ENCODE measurements at places on chromosomes 1 and 21.

DNA sequence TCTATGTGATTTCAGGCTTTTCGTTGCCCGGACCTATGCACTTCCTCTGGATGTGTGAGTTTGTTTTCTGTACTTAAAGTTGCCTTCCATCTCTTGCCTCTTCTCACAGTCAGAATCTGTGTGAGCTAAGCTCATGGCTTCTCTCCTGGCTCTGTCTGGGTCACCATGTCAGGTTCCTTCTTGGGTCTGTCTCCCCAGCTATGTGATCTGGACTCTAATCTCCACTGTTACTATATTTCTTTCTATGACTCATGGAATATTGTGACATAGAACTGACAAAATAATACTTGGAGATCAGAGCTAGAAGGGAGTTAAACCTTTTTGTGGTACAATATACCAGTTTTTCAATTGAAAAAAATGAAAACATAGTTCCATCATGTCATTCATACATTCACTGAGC lies 172.7 kb upstream of the FGGY start:
- no peak for DNase-seq

GRCh38 chr1:107264007-107264406 lies 123.2 kb downstream of the NTNG1 start:
- no peak for DNase-seq

DNA sequence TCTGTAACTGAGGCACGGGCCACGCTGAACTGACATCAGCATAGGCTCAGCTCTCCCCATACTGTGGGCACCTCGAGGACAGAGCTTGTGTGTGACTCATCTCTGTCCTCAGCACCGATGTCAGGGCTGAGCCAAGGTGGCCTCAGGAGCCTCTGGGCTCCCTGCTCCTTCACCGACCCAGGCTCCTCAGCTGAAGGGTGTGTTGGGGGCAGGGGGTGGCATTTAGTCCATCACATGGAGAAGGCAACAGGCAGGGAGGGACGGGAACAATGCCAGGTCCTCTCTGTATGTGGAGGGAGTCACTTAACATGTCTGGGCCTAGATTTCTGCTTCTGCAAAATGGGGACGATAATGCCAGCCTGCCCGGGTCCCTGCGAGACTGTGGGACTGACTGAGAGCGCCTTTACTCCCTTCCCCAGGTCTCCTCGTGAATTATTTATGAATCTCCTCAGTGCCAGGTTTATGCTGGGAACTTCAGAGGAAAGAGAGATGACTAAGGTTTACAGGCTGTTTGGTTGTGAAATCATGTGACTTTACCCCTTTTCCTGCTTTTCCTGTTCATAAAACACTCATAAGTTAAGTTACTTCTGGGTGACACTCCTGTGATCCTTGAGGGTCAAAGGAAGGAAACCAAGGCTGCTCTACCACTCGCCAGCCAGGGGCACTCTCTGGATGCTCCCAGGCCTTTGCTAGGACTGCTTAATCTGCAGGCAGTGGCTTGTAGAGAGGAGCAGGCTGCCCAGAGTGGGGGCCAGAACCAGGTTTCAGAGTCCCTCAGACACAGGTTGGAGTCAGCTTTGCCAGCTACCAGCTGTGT lies 16.2 kb downstream of the TTC39A start:
- no peak for DNase-seq

DNA sequence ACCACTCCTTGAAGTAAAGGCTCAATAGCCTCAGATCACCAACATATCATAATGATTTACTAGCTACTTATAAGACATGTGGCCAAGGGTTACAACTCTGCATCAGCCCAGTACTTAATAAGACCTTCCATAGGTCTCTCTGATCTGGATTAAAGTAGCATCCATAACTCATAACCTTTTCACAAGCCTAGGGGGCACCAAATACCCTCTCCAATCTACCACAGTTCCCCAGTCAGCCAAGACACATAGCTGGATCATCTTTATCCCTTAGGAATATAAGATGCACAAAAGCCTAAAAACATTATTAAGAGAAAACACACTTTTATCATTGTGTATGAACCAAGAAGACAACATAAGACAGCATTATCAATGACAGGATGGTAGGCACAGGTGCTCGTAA lies 22.1 kb downstream of the SSX2IP start:
- DNase-seq, result no peak

- DNase-seq, result no peak
These were observed 208.9 kb downstream of the PBX1 start for GRCh38 chr1:164767752-164768402.

DNA sequence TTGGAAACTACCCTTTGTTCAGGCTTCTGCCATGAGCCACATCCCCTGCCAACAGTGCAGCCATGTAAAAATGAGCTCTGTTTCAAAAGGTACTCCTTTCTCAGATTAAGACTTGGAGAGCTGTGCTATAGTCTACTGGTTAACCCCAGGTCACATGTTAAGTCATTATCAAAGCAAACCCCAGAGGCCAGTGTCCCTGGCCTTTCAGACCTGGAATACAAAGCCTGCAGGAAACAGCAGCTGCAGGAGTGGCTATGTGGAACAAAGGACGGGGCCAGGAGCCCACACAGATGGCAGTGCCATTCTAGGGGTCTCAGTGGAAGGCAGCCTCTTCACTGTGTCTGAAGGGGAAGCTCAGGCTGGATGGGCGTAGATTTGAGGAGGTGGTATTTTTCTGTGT lies 6.7 kb downstream of the ZNF496 start:
- no peak for DNase-seq

DNA sequence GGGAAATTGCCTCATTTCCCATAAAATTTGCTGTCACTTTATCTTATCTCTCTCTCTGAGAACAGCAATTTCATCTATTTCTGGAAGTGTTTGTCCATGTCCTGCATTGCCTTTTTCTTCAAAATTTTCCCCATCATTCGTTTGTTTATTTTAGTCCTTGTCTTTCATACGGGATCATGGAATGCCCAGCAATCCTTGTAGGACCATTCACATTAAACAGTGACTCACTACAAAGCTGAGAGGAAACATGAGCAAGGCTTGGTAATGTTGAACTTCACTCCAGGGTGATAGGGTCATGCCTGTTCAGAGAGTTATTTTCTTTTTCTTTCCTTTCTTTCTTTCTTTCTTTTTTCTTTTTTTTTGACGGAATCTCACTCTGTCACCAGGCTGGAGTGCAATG lies 32.2 kb upstream of the HNRNPU start:
- no peak for DNase-seq

GRCh38 chr1:18939398-18940302 lies 16.8 kb downstream of the IFFO2 start:
- DNase-seq, result no peak

DNA sequence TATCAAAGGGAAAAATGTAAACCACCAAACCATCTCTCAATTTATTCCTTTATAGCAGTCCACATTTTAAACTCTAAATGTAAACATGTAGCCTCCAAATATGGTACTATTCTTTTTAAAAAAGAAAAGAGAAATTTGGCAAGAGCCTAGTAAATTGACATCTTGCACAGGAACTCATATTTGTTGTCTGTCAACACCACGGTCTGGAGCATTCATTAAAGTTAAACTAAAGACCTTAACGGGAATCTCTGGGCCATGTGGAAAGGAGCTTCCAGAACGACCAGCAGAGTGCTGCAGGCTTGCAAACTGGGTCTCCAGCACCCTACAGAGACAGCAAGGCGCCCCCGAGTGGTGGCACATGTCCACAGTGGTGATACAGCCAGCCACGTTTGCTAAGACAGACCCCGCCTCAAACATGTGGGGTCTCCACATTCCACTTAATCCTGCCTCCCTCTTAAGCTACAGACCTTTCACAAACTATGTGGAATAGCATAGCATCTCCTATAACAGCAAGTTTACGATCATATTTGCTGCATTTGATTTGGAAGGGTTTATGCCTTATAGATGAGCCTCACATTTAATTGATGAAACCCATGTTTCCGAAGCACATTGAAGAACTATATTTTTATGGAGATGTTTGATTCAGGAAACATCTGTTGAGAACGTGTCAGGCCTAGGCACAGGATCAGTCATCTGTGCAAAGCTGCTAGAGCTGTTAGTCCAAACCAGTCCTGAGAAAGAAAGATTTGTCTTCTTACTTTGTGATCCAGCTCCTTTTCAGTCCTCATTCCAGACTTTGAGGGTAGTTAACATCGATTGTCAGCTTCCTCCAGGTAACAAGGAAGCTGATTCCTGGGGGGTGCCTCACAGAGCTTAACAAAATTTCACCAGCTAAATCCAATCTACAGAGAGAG lies 96.4 kb upstream of the BACE2 start:
- no peak for DNase-seq

DNA sequence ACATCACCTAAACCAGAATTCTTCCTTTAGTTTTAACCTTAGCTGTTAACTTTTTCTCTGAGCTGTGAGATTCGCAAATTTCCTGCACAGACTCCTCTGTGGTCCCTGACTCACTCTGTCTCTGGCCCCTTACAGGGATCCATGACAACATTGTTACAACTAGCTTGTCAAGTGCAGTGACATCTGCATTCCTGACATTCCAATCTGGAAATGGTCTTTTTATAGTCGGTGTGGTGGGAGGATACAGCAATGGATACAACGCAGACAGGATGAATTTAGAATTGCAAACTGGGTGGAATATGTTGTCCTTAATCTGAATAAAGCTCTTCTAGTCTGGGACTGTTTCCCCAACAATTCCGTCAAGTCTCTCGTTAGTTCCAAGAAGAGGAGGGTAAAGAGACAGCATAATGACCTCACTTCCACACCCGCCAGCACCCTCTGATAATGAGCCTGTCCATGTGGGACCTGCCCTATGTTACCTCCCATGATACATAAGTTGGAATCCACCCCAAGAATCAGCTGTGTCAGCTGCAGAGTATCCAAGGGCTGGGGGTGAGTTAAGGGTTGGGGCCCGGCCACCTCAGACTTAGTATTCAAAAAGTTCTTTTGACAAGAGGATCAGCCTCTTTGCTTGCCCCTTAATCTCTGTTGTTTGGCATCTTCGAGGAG lies 49.4 kb downstream of the ILDR2 start:
- DNase-seq, result no peak

- DNase-seq, result no peak
These were observed 418.8 kb downstream of the DISC1 start for GRCh38 chr1:232045139-232045994.

- DNase-seq, result no peak
These were observed 15.0 kb upstream of the KCNN3 start for GRCh38 chr1:154884869-154885701.

GRCh38 chr1:72462186-72462905 lies 180.0 kb upstream of the NEGR1 start:
- DNase-seq, result no peak

DNA sequence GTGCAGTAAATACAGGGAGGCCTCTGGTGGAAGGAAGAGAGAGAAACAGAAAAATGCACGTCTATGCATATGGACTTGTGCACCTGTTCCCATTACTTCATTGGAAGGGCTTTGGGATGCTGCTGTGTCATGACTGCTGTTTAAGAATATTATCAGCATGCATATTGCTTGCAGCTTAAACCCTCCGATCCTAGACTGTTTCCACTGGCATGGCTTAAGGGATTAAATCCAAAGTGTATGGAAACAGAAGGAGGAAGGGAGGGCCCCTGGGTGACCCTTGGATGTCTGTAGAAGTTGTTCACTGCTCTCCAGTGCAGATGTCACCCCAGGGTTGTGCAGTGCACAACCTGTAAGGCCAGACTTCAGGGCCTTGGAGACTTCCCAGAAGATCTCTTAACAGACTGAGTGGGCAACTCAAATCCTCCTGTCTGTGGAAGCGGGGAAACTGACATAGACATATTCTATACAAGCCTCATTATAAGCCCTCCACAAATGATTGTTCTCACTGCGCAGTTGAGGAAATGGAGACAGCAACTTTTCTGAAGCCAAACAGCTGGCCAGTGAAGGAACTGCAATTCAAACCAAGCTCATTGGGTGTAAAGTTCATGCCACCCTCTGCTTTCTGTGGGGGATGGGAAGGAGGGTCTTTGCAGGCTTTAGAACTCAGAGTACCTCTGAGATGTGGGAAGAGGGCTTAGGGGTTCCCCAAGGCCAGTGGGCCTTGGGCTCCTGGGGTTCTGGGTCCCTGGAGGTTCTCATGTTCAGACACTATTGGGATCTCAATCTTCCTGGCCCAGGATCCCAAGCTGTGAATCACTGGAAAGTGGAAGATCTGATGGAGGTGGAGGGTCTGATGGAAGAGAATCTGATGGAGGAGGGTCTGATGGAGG lies 73.8 kb downstream of the UMODL1 start:
- no peak for DNase-seq

- DNase-seq, result no peak
These were observed 38.2 kb upstream of the KCND3 start for GRCh38 chr1:112027696-112028095.

DNA sequence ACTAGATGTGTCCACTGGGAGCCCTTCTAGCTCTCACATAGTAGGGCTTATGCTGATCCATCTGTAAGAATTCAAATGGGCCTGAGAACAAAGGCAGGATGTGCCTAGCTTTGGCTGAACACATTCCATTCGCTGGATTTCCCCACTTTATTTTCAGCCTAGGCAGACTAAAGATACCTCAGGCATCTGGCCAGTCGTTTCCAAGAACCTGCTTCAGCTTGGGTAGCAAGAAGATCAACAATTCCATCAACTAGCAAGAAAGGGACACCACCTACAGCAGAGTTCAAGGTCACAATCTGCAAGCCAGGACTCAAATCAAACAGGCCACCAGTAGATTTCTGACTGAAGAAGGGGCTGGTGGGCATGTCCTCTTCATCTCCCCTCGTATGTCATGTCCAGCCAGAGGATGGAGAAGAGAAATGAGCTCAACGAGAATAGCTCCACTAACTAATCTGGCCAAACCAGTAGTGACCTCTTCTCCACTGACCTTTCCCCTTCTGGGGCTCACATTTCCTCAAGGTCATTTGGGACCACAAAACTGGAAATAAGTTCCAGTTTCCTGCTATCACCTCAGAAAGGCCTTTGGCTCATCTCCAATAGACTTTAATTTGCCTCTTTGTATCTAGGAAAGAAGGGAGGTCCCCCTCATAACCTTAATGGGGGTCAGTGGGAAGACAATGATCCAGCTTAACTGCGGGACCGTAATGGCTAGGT lies 14.2 kb downstream of the TXNIP start:
- no peak for DNase-seq

- DNase-seq, result no peak
These were observed 30.3 kb downstream of the SERTAD4 start for GRCh38 chr1:210262897-210263272.

GRCh38 chr1:37473431-37474045 lies 842 bp upstream of the ZC3H12A start:
- no peak for DNase-seq

- no peak for DNase-seq
These were observed 15.2 kb downstream of the LY9 start for GRCh38 chr1:160811147-160811546.

DNA sequence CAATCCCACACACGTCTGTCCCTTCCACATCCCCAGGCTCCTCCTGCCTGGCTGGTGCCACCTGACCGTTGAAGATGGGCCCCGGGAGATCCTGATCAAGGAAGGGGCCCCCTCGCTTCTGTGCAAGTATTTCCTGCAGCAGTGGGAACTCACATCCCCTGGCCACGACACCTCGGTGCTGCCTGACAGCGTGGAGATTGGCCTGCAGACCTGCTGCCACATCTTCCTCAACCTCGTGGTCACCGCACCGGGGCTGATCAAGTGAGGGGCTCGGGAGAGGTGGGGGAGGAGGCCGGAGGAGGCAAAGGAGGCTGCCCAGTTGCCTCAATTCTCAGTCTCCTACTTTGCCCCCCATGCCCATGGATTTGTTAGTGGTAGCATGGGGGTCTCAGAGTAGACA lies 5.6 kb downstream of the NCDN start:
- DNase-seq, result no peak

- no peak for DNase-seq
These were observed 235.6 kb downstream of the NPHP4 start for GRCh38 chr1:5756434-5757186.
